ENCODE measurements at places on chromosomes 7 and 10.
A peak's percentile ranks its signal among the peaks of the same experiment; 100 is the strongest.

DNA sequence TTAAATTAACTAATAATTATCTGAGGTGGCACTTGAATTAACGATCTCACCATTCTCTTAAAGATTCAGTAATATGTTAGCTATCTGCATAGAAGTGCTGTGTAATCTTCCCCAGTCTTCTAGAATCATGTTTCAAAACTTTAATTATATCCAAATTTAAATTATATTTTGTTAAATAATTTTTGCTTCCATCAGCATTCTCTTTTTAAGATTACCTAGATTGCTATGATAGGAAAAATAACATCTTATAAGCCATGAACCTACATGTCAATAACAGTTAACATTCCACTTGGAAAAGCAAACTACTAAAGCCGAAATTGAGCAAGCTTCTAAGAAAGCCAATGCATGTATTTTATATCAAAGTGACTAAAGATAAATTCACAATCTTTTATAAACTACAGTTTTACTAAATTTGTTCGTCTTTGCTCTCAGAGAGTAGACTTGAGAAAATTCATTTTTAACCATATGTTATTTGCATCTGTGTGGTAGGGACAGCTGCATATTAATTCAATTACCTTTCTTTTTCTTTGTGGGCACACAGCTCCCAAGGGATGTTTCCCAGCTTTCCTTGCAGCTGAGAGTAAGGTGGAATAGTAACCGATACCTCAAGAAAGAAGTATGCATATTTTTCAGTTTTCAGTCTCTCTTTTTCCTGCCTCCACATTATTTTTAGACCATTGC, 105.4 kb upstream of the ABCB5 start:
- no peak for DNase-seq

DNA sequence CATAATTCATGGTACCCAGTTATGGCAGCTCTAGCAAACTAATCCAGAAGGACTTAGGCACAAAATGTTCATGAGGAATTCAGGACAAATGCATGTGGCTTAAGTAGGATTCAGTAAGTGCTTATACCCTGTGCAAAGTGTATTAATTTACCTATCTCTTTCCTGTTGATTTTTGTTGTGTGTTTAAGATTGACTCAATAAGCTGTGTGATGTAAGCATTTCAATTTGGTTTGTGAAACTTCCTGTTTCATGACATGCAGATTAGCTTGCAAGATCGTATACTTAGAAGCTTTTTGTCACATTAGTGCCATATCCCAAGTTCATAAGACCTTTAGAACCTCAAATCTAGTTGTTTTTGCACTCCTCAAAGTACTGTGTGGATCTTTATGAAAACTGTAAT, 416.7 kb downstream of the ARL4A start:
- DNase-seq: no peak

GRCh38 chr10:5184987-5185775, at the start of gene AKR1C8:
AKR1C8 (minus strand) TSS chr10:5185150; CDS start chr10:5185104, 46 bp downstream.
- no peak for DNase-seq

DNA sequence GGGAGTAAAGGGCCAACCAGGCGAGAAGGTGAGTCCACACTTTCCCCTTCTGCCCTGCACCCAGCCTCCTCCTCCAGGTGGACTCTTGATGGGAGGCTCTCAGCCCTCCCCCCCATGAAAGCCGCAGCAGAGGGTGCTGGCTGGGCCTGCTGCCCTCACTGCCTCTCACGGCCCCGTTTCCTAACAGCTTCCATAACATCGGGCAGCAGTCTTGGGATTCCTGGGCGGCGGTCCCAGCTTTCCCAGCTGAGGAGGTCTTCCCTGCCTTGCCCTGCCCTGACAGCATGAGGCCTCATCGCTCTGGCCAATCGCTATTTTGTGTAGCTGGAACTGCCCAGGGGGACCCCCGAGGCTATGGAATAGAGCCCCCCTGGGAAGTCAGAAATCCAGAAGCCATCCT, 76.3 kb downstream of the COL13A1 start:
- DNase-seq: no peak

DNA sequence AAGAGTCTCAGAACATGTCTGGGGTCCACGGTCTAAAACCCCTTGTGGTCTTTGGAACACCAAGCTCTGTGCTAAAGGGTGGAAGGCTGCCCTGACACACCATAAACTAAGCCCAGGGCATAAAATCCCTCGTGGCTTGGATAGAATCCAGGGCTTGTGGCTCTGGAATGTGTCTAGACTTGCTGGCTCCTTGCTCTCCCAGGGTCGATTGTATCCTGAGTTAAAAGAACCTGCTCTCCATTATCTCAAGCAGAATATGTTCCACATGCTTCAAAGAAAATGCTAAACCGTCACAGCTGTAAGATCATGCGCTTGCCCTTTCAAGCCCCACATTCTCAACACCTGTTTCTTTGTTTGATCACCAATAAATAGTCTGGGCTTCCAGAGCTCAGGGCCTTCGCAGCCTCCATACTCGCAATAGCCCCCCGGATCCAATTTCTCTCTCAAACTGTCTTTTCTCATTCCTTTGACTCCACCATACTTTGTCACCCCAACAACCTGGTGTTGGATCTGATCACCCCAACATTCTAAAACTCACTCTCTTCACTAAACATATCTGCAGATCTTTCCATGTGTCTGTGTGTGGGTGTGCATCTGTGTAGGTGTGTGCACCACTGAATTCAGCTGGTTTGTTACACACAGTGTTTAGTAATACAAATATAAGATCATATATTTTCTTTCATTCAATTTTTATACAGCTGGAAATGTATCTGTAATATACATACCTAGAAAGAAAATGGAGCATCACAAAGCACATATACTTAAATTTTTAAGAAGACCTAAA, 238.5 kb downstream of the ZMYND11 start:
- no peak for DNase-seq

- DNase-seq: no peak
Observed at GRCh38 chr10:93917064-93917391, 23.2 kb downstream of the SLC35G1 start.

DNA sequence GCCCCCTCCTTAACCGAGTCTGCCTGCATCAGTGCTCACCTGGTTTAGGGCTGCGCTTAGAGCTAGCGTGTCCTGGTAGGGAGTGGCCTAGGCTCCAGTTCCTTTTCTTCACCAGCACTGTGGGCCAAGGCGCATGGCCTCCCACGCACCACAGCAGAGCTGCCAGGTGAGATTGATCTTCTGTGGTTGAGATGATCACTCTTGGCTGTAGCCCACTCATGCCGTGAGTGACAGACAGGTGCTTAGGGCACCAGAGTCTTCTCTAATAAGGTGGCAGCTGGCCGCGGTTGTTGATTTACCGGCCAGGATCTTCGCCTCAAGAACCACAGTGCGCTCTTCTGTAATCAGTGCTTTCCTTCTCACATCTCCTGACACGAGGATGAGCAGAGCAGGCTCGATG, 157.2 kb upstream of the INSYN2A start:
- DNase-seq: no peak

DNA sequence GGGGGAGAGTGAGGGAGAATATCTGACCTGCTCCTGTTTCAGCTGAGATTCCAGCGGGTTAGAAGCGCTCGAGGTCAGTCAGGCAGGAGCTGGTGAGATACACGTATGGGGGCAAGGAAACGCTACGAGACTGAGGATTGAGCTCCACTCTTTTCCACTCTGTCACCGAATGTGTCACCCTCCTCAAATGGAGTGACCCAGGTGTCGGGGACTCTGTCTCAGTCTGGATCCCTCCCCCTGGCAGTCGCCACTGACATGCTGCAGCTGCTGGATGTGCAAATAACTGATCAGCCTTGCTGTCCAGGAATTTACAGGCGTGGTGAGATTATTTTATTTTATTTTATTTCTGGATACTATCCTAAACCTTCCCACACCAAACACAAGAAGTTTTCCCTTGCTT, 100.9 kb upstream of the DPP6 start:
- no peak for DNase-seq

- DNase-seq: no peak
Observed at GRCh38 chr10:49136525-49136924, 2.7 kb upstream of the FAM170B start.

- no peak for DNase-seq
Observed at GRCh38 chr10:117899181-117899683, 147.5 kb downstream of the RAB11FIP2 start.

- DNase-seq: peak; percentile 78
Observed at GRCh38 chr7:47100817-47101435, 481.0 kb downstream of the TNS3 start.

DNA sequence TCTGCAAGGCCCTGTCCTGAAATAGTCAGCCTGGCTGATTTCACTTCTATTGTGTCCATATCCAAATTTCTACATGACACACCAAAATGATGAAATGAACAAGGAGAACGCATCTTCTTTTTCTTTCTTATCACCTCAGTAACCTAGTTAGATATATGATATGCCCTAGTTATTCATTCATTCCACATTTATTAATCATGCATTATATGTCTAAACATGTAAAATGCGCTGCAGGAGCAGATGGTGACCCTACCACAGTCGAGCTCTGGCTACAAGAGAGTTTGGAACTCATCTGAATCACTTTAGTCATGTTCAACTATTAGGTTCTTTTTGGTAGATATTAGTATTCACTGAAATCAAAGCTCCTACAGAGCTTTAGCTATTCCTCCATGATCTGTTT, 31.8 kb upstream of the VPS41 start:
- no peak for DNase-seq

DNA sequence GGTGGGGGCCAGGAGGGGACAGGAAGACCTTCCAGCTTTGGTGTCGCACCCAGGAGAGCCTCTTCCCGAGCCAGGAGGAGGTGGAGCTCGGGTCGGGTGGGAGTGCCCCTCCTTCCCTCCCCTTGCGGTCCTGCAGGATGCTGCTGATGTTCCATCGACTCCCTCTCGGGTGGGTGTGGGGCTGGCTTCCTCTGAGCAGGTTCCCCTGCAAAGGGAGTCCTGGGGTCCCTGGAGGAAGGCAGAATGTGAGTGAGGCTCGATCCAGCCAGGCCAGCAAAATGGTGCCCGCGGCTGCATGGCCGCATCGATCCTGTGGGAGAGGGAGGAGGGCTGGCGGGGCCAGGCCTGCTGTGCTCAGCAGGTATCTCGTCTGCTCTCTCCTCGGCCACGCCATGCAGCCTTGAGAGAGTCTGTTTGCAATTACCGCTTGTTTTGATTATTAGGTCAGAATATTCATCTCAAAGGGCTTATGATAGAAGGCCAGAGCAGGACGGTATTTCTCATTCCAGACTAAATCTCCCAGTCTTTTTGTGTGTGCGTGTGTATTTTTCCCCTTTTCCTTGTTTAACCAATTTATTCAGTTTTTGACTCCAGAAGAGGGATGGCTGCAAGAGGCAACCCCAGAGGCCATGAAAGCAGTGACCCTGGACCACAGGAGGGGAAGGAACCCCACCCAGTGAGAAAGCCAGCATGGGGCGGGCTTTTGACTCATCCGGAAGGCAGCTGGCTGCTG, 137.3 kb upstream of the ZMIZ1 start:
- DNase-seq: no peak

GRCh38 chr10:97074256-97075145, 111.3 kb downstream of the SLIT1 start:
- no peak for DNase-seq

- DNase-seq: no peak
Observed at GRCh38 chr7:132337450-132338080, 238.7 kb downstream of the PLXNA4 start.

DNA sequence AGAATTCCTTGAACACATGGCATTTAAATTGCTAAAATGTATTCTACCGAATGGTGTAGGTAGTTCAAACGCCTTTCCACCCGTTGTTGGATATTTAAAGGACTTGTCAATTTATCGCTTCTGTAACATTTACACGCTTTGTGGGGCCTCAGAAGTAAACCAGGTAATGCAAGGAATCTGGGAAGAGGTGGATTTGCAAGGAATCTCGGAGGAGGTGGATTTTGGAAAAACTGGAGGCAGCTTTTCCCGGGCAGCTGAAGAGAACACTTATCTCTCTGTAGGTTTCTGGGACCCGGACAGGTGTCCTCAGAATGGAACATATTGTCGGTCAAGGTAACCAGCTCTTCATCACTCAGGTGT, 592 bp upstream of the MAPK8 start:
- no peak for DNase-seq

- DNase-seq: peak; percentile 43
Observed at GRCh38 chr7:129950191-129950932, 2.4 kb downstream of the UBE2H start.

Data from Karpas-422 (cell line).